ENCODE measurements at places on chromosomes 2 and 18. TPM values are rescaled to one million over a fixed set of nuclear protein-coding genes. Genes with fewer than 3 reads are reported as not detected.

Gene RGPD3
- polyA plus RNA-seq, result 0.07 TPM

Gene KLHL30
- polyA plus RNA-seq, result not detected

Gene ASB18
- polyA plus RNA-seq, result not detected

Gene MDH1B
- polyA plus RNA-seq, result 0.18 TPM

Gene GKN1
- not detected for polyA plus RNA-seq

Gene FAM237A
- polyA plus RNA-seq, result not detected

- peaks cover 10% of the 10 kb centered on the region for H3K4me1 ChIP-seq
- no peak for DNase-seq
- no peak overlapping the region for H3K27ac ChIP-seq
- no peak overlapping the region for H3K4me3 ChIP-seq
- H3K36me3 ChIP-seq, result no peaks in the 10 kb centered on the region
Observed at GRCh38 chr2:171855401-171855800, 38.6 kb downstream of the SLC25A12 start.

DNA sequence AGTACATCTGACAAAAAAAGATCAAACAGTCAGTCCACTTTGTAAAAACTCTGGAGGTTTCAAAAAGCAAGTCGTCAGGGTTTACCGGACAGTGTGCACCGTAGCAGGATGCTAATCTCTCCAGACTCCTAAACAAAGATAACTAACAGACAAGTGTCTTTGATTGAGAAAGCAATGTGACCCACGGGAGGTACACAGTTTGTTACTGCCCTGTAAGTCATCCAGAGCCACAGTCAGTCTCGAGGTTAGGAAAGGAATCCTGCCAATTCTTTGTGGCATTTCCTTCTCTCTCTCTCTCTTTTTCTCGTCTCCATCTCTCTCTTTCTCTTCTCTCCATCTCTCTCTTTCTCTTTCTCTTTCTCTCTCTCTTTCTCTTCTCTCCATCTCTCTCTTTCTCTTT, 42.8 kb downstream of the LRRTM4 start:
- DNase-seq, result no peak
- no peak overlapping the region for H3K4me3 ChIP-seq
- no peak overlapping the region for H3K27ac ChIP-seq

GRCh38 chr2:235300368-235301201, 193.3 kb upstream of the AGAP1 start:
- no peaks in the 10 kb centered on the region for H3K27me3 ChIP-seq
- no peaks in the 10 kb centered on the region for H3K4me1 ChIP-seq
- H3K4me3 ChIP-seq, result no peak overlapping the region
- H3K36me3 ChIP-seq, result no peaks in the 10 kb centered on the region

- DNase-seq, result no peak
- H3K36me3 ChIP-seq, result no peaks in the 10 kb centered on the region
- no peaks in the 10 kb centered on the region for H3K27me3 ChIP-seq
- H3K4me1 ChIP-seq, result no peaks in the 10 kb centered on the region
Observed at GRCh38 chr2:37893327-37893726, 31.8 kb upstream of the RMDN2 start.

GRCh38 chr2:147027436-147027835, 817.4 kb upstream of the ACVR2A start:
- no peak overlapping the region for H3K27ac ChIP-seq
- H3K4me1 ChIP-seq, result peaks cover 1% of the 10 kb centered on the region
- no peak overlapping the region for H3K4me3 ChIP-seq

DNA sequence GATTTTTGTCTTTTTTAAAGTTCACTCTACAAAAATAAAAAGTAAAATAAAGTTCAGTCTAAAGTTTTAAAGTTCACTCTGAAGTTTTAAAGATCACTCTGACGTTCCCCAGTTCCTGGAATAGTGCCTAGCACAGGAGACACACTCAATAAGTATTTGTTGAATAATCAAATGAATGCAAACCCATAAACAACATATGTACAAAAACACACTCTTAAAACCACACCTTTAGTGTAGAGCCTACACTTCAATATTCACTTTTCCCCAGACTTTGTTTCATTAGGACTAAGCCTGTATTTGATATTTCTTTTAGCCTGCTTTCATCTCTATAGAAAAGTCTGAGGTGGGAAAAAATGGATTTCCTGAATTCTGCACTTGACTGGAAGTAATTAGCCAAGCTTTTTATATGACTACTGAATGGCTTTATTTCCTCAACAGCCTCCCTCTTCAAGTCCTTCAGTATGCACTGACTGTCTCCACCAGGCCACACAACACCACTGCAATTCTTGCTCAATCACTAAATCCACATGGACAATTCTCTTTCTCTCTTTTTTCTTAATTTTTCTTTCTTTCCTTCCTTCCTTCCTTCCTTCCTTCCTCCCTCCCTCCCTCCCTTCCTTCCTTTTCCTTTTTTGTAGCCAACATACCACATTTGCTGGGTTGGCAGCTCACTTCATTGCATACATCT, 104.6 kb downstream of the SS18 start:
- H3K27me3 ChIP-seq, result no peaks in the 10 kb centered on the region
- H3K27ac ChIP-seq, result no peak overlapping the region
- no peak overlapping the region for H3K4me3 ChIP-seq
- H3K36me3 ChIP-seq, result no peaks in the 10 kb centered on the region
- DNase-seq, result no peak
- H3K4me1 ChIP-seq, result no peaks in the 10 kb centered on the region

GRCh38 chr2:96831679-96832078, 12.1 kb downstream of the ANKRD23 start:
- peaks cover 14% of the 10 kb centered on the region for H3K36me3 ChIP-seq
- H3K27ac ChIP-seq, result peak overlapping the region; percentile 17
- H3K27me3 ChIP-seq, result no peaks in the 10 kb centered on the region

DNA sequence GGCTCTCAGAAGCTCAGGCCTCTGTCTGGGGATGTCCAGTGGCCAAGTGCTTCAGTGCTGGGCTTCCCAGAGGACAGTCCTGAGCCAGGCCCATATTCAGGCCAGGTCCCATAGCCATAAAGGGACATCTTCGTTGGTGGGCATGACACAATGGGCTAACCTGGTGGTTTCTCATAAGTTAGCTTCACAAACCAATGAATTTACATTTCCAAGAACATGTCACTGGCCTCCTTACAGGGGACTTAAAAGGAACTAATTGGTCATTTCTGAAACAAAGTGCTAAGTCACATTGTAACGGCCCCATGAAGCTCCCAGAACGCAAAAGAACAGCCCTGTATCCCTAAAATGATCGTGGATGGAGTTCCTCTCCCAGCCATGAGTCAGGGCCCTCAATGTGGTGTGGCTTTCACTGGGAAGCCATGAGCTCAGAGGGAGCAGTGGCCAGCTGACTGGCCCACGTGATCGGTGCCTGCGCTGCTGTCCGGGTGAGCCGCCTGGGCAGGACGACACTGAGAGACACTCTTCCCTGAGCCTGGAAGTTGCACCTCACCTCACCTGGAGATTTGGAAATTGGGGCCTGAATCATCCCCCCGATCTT, 163.7 kb upstream of the APCDD1 start:
- peaks cover 2% of the 10 kb centered on the region for H3K4me1 ChIP-seq
- H3K27me3 ChIP-seq, result no peaks in the 10 kb centered on the region
- no peaks in the 10 kb centered on the region for H3K36me3 ChIP-seq
- H3K4me3 ChIP-seq, result no peak overlapping the region
- peak overlapping the region; percentile 37 for H3K27ac ChIP-seq

DNA sequence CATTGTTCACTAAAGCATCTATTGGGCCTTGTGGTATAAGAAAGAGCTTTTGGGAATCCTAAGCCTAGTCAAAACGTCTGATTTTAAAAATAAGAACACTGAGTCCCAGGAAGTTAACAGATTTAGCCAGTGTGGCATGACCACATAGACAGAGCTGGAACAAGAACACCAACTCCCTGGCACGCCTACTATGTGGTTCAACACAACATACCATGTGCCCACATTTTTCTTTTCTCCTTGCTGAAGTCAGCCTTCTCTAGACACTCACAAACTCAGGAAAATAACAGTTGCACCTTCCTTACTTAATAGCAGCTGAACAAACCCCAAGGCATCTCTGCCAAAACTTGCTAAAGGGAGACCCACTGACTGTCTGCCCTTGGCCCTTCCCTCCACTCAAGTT, 124.8 kb downstream of the C1D start:
- H3K4me3 ChIP-seq, result no peak overlapping the region
- H3K4me1 ChIP-seq, result no peaks in the 10 kb centered on the region
- H3K36me3 ChIP-seq, result no peaks in the 10 kb centered on the region
- no peaks in the 10 kb centered on the region for H3K27me3 ChIP-seq
- no peak overlapping the region for H3K27ac ChIP-seq

DNA sequence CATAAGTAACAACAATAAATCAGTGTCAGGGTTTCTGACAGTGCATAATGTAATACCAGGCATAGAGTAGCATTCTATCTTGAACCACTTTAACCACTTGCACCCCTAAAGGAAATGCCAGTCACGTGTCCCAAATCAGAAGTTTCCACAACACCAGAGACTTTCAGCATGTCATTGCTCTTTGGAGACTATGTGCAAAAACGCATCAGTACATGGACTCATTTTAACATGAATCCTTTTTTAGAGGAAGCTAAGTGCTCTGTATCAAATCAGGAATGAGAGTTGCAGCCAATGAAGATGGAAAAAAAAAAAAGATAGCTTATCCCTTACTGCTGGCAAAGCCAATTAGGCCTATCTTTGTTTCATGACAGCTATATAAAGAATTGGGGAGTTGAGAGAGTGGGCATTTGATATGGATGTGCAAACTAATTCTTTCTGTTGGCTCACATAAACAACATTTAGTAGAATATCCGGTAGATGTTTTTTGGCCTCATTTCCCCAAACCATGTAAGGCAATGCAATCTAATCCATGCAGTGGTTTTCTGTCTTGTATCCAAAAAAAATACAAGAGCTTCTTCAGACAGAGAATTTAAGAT, 353.1 kb downstream of the IRS1 start:
- no peaks in the 10 kb centered on the region for H3K27me3 ChIP-seq
- no peaks in the 10 kb centered on the region for H3K36me3 ChIP-seq
- H3K27ac ChIP-seq, result peak overlapping the region; percentile 49
- no peak overlapping the region for H3K4me3 ChIP-seq
- no peak for DNase-seq
- H3K4me1 ChIP-seq, result peaks cover 15% of the 10 kb centered on the region

- H3K36me3 ChIP-seq, result no peaks in the 10 kb centered on the region
- no peaks in the 10 kb centered on the region for H3K27me3 ChIP-seq
- DNase-seq, result no peak
- H3K27ac ChIP-seq, result no peak overlapping the region
Observed at GRCh38 chr18:62844850-62845643, 129.7 kb downstream of the PHLPP1 start.

DNA sequence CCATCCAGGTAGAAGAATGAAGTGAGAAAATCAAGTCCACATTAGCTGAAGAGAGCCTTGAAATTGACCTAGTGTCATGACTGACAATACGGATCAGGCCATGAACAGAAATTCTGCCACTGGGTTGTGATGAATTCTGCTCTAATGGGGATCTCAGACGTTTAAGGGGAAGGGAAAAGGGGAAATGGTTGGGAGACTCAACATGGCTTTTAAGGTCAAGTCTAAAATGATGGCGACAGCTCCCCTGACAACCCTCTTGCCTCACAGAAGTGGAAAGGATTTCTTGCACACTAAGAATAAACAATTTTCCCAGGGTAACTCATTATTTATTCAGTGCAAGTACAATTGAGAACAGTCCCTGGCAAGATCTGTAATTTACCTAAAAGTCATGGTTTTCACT, 302.5 kb upstream of the ACVR2A start:
- no peak overlapping the region for H3K4me3 ChIP-seq
- H3K4me1 ChIP-seq, result no peaks in the 10 kb centered on the region
- no peak overlapping the region for H3K27ac ChIP-seq
- DNase-seq, result no peak
- no peaks in the 10 kb centered on the region for H3K36me3 ChIP-seq

GRCh38 chr2:67713376-67713775, 316.2 kb downstream of the ETAA1 start:
- H3K27me3 ChIP-seq, result peaks cover 3% of the 10 kb centered on the region
- DNase-seq, result no peak
- no peaks in the 10 kb centered on the region for H3K4me1 ChIP-seq
- H3K36me3 ChIP-seq, result no peaks in the 10 kb centered on the region
- no peak overlapping the region for H3K27ac ChIP-seq

DNA sequence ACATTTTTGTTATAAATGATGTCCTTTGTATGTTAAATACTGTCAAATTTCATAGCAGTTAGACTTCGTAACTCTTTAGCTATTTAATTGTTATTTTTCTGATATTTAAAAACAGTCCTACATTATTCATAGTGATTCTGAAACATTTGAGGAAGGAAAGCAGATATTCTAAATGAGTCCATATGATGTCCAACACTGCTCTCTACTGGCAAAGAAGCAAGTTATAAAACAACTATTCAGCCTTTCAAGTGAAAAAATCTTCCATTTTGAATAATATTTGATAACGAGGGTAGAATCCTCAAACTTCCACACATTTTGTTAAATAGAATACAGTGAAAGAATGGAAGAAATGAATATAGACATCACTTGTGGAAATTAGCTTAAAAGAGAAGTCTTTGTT, 220.8 kb downstream of the GULP1 start:
- DNase-seq, result no peak
- peaks cover 2% of the 10 kb centered on the region for H3K4me1 ChIP-seq
- no peaks in the 10 kb centered on the region for H3K27me3 ChIP-seq

- DNase-seq, result peak; percentile 60
- H3K36me3 ChIP-seq, result no peaks in the 10 kb centered on the region
- H3K4me3 ChIP-seq, result peak overlapping the region; percentile 81
- H3K27me3 ChIP-seq, result no peaks in the 10 kb centered on the region
- H3K27ac ChIP-seq, result peak overlapping the region; percentile 89
Observed at GRCh38 chr18:70289351-70290312, 787 bp downstream of the SOCS6 start.

DNA sequence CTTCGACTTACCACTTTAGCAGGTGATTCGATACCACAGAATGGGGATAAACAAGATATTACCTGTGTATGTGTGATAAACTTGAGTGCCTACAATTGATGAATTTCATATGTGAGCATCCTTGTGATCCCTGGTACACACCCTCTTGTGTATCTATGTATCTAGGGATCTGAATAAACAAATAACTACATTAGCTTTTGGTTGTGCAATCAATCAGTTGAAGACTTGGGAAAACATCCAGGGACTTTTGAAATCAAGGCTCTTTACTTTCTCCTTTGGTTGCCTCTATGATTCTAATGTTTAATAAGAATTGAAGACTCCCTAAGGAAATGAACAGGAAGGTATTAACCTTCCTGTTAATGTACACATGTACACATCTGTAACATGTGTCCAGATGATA, 97.3 kb upstream of the DCC start:
- no peak overlapping the region for H3K27ac ChIP-seq
- no peaks in the 10 kb centered on the region for H3K4me1 ChIP-seq
- DNase-seq, result no peak
- H3K4me3 ChIP-seq, result no peak overlapping the region
- H3K36me3 ChIP-seq, result no peaks in the 10 kb centered on the region

Data from liver (tissue), 10 donors.